Progenitor cell of endocrine pancreas (in vitro differentiated cells): ENCODE measurements at places on chromosomes 2 and 18. TPM values are rescaled to one million over a fixed set of nuclear protein-coding genes. Genes with fewer than 3 reads are reported as not detected.
A peak's percentile ranks its signal among the peaks of the same experiment; 100 is the strongest.

Gene HADHB
- total RNA-seq = 62.0 and 71.1 TPM in 2 replicates

Gene DSG4
- total RNA-seq = not detected in 2 replicates

DNA sequence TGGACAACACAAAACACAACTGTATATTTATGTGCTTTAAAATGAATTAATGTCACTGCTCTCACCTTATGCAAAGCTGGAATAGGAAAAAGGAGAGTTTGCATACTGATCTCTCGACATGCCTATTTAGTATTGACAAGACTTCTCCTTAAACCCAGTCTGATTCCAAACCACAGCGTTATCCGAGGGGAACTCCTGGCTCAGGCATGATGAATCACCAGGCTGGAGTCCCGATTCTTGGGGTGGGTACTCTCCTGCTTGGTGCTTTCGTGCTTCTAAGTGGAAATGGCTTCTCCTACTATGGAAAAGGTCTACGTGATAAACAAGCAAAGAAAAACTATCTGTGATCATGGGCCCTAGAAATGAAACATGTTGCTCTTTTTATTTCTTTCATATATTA lies 88.9 kb upstream of the SLC35G4 start:
- no peak overlapping the region for H3K4me3 ChIP-seq
- no peak for DNase-seq
- H3K27ac ChIP-seq = no peak overlapping the region
- peaks cover 2% of the 10 kb centered on the region for H3K4me1 ChIP-seq

DNA sequence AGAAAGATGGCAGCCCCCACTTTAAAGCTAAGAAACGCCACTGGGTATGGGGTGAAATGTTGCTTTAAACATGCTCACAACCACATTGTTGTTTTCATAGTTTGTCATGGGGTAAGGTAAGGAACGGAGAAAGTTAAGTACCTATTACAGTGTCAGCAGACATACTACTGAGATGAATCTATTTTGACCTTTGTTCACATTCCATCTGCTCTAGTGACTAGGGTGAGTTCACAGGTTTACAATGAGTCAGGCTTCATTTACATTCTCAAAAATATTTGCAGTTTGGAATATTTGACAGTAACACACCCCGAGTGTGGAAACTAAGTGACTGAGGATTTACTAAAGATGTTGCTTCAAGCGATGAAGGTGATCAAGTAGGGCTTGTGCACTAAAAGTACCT lies 428.7 kb upstream of the ACVR2A start:
- H3K36me3 ChIP-seq = peaks cover 7% of the 10 kb centered on the region
- peaks cover 12% of the 10 kb centered on the region for H3K27me3 ChIP-seq
- peaks cover 5% of the 10 kb centered on the region for H3K4me1 ChIP-seq
- no peak overlapping the region for H3K4me3 ChIP-seq
- no peak overlapping the region for H3K27ac ChIP-seq
- DNase-seq = no peak

DNA sequence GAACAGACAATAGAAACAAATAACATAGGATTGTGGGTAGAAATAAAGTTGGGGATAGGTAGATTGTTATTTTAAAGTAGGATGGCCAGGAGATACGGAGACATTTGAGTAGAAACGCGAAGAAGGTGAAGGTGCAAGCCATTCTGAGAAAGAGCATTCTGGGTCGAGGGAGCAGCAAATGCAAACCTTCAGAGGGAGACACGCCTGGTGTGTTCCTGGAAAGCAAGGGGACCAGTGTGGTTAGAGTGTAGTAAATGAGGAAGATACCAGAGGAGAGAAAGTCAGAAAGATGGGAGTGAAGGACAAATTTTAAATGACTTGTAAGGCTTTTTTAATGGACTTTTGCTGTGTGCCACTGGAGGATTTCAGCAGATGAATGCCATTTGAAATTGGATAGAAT lies 1.7 kb downstream of the CYP20A1 start:
- H3K36me3 ChIP-seq = peaks cover 15% of the 10 kb centered on the region
- no peaks in the 10 kb centered on the region for H3K27me3 ChIP-seq
- H3K4me3 ChIP-seq = peak overlapping the region; percentile 97
- DNase-seq = no peak
- H3K27ac ChIP-seq = peak overlapping the region; percentile 98
- peaks cover 10% of the 10 kb centered on the region for H3K4me1 ChIP-seq

GRCh38 chr18:47716632-47717185 lies 213.8 kb downstream of the SMAD2 start:
- no peaks in the 10 kb centered on the region for H3K4me1 ChIP-seq
- peaks cover 38% of the 10 kb centered on the region for H3K27me3 ChIP-seq
- no peak overlapping the region for H3K4me3 ChIP-seq
- no peak overlapping the region for H3K27ac ChIP-seq
- DNase-seq = no peak

GRCh38 chr18:44592639-44593038 lies 88.0 kb upstream of the SETBP1 start:
- no peak overlapping the region for H3K27ac ChIP-seq
- peaks cover 2% of the 10 kb centered on the region for H3K4me1 ChIP-seq
- no peak overlapping the region for H3K4me3 ChIP-seq
- no peaks in the 10 kb centered on the region for H3K27me3 ChIP-seq

DNA sequence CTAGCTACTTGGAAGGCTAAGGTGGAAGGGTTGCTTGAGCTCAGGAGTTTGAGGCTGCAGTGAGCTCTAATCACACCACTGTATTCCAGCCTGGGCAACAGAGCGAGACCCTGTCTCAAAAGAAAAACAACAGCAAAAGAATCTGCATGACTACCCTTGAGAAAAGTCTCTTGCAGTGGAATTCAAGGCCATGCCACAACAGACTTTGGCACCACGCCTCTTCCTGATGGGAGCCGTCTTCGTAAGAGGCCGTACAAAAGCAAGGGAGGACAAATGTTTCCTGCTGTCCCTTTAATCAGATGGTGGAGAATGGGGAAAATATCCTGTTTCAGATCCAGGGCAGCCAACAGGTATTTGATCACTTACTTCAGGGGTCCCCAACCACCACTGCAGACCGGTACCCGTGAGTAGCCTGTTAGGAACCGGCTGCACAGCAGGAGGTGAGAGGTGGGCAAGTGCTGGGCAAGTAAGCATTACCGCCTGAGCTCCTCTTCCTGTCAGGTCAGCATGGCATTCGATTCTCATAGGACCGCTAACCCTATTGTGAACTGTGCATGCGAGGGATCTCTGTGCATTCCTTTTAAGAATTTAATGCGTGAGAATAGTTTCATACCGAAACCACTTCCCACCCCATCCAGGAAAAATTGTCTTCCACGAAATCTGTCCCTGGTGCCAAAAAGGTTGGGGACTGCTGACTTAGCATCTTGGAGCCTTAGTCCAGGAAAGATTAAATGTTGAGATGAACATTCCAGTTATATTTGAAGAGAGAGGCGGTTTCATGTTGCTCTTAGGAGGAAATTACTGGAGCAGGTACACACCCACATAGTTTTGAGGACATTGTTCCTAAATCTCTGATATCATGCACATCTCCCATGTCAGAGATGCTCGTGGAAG lies 94.4 kb upstream of the XPO1 start:
- no peaks in the 10 kb centered on the region for H3K27me3 ChIP-seq
- no peak for DNase-seq
- H3K4me1 ChIP-seq = peaks cover 18% of the 10 kb centered on the region
- no peak overlapping the region for H3K4me3 ChIP-seq
- no peaks in the 10 kb centered on the region for H3K36me3 ChIP-seq

DNA sequence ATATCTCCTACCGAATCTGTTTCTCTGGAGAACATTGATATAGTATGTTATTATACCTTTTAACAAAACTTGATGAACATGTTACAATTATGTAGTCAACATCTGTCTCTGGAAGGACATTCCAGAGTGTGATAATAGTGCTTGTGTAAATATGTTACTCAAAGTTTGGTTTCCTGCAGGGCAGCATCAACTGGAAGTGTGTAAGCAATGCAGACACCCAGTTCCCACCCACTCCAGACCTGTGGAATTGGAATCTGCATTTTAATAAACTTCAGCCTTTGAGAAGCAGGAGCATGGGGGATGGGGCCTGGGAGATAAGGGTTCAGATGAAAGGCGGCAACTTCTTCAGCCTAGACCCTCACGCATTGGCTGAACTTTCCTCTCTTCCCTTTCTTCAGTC lies 398.9 kb downstream of the RND3 start:
- H3K4me1 ChIP-seq = peaks cover 8% of the 10 kb centered on the region
- no peak overlapping the region for H3K27ac ChIP-seq
- no peaks in the 10 kb centered on the region for H3K27me3 ChIP-seq
- no peak for DNase-seq
- H3K4me3 ChIP-seq = no peak overlapping the region
- H3K36me3 ChIP-seq = peaks cover 3% of the 10 kb centered on the region

DNA sequence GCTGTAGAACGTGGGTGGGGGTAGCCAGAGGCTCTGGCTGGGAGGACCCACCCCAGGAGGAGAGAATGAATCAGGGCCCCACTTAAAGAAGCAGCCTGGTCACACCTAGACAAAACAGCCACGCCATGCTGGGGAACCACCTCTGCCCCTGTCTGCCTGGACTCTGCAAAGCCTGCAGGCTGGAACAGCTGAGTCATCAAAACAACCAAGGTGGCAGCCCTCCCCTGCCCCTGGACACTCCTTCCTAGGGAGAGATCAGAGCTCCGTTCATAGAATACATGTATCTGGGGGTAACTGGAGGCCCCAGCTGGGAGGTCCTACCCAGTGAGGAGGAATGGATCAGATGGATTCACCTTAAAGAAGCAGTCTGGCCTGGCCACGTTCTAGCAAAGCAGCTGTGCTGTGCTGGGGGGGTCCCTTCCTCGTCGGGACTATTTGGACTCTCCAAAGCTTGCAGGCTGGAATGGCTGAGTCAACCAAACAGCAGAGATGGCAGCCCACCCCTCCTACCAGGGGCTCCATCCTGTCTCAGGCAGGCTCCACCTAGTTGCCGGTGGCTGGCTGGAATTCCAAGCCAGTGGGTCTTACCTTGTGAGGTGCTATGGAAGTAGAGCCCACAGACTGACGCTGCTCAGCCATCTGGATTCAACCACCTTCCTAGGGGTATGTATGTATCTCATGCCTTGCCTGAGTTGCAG lies 50.5 kb upstream of the NT5C1B start:
- no peak overlapping the region for H3K4me3 ChIP-seq
- no peak overlapping the region for H3K27ac ChIP-seq
- H3K4me1 ChIP-seq = peaks cover 3% of the 10 kb centered on the region
- DNase-seq = no peak
- no peaks in the 10 kb centered on the region for H3K27me3 ChIP-seq

GRCh38 chr2:138559641-138560040 lies 58.1 kb downstream of the SPOPL start:
- no peaks in the 10 kb centered on the region for H3K27me3 ChIP-seq
- peaks cover 45% of the 10 kb centered on the region for H3K36me3 ChIP-seq
- no peak for DNase-seq
- peaks cover 5% of the 10 kb centered on the region for H3K4me1 ChIP-seq
- no peak overlapping the region for H3K4me3 ChIP-seq

GRCh38 chr2:231667096-231667427 lies 41.3 kb upstream of the PTMA start:
- DNase-seq = no peak
- peaks cover 20% of the 10 kb centered on the region for H3K4me1 ChIP-seq
- no peaks in the 10 kb centered on the region for H3K27me3 ChIP-seq
- H3K36me3 ChIP-seq = peaks cover 3% of the 10 kb centered on the region

GRCh38 chr2:126288362-126288761 lies 367.6 kb upstream of the GYPC start:
- DNase-seq = no peak
- H3K36me3 ChIP-seq = no peaks in the 10 kb centered on the region
- no peak overlapping the region for H3K27ac ChIP-seq
- peaks cover 16% of the 10 kb centered on the region for H3K27me3 ChIP-seq

GRCh38 chr2:121260370-121261154 lies 24.4 kb downstream of the TFCP2L1 start:
- H3K27me3 ChIP-seq = peaks cover 26% of the 10 kb centered on the region
- no peaks in the 10 kb centered on the region for H3K4me1 ChIP-seq
- H3K36me3 ChIP-seq = no peaks in the 10 kb centered on the region

DNA sequence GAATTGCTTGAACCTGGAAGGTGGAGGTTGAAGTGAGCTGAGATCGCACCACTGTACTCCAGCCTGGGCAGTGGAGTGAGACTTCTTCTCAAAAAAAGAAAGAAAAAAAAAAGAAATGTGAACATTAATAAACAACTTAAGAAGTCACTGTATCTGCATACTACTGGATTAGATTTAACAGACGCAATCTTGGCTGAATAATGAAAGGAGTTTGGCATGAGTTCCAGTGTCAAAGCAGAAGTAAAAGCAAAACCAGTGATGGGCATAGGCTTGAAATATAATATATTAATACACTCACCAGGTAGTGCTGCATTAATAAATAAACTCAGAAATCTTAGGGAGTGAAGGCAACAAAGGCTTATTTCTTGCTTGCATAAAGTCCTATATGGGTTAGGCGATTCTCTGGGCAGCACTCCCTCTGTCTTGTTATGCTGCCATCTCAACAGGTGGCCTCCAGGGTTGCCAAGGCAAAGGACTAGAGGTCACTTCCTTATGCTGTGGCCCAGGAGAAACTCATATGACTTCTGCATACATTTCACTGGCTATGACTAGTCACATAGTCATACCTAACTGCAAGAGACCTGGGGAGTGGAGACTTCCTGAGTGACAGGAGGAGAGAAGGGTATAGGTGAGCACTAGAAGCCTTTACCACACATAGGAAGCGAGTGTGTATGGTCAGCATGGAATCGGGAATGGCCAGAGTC lies 296.2 kb upstream of the SPRED2 start:
- no peak overlapping the region for H3K27ac ChIP-seq
- no peaks in the 10 kb centered on the region for H3K4me1 ChIP-seq
- no peak overlapping the region for H3K4me3 ChIP-seq
- no peaks in the 10 kb centered on the region for H3K27me3 ChIP-seq
- H3K36me3 ChIP-seq = peaks cover 2% of the 10 kb centered on the region
- DNase-seq = no peak

- H3K27ac ChIP-seq = no peak overlapping the region
- H3K36me3 ChIP-seq = peaks cover 4% of the 10 kb centered on the region
- no peak for DNase-seq
Measured at GRCh38 chr18:63247926-63248325, 71.6 kb downstream of the BCL2 start.

GRCh38 chr2:69095305-69095704 lies 82.3 kb downstream of the ANTXR1 start:
- H3K4me1 ChIP-seq = peaks cover 1% of the 10 kb centered on the region
- no peak overlapping the region for H3K27ac ChIP-seq
- no peaks in the 10 kb centered on the region for H3K27me3 ChIP-seq
- DNase-seq = no peak
- no peak overlapping the region for H3K4me3 ChIP-seq

DNA sequence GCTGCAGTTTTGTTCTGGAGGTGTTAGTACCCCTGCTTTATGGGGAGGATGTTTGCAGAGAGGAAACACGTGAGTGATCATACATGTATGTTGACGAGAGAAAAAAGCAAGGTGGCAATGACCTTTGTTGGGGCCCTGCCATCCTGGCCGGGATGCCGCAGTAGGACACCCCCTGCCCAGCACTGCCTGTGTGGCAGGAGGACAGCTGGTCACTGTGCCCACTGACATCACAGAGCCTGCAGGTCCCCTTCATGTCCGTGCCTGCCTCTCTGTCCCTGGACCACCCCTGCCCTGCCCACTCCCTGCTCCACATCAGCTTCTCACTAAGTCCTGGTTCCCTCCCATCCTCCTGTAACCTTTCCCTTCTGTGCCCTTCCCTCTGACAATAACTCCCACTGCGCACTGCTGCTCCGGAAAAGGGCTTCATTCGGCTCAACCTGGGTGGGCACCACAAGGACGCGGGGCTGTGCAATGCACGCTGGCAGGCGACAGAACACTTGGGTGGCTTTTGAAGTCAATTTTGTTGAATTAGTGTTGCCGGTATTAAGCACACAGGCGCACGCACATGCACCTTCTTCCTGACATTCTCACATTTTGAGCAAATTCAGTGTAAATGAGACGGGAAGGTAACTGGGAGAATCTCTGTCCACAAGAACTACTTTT lies 51.5 kb upstream of the TWIST2 start:
- DNase-seq = no peak
- H3K27me3 ChIP-seq = peaks cover 27% of the 10 kb centered on the region
- no peaks in the 10 kb centered on the region for H3K4me1 ChIP-seq
- no peak overlapping the region for H3K27ac ChIP-seq
- H3K36me3 ChIP-seq = no peaks in the 10 kb centered on the region
- no peak overlapping the region for H3K4me3 ChIP-seq
